ENCODE measurements at places on chromosomes 12 and 14. TPM values are rescaled to one million over a fixed set of nuclear protein-coding genes. Genes with fewer than 3 reads are reported as not detected.

GRCh38 chr14:21617614-21618013, 17.1 kb downstream of the OR10G2 start:
- no peak for DNase-seq

DNA sequence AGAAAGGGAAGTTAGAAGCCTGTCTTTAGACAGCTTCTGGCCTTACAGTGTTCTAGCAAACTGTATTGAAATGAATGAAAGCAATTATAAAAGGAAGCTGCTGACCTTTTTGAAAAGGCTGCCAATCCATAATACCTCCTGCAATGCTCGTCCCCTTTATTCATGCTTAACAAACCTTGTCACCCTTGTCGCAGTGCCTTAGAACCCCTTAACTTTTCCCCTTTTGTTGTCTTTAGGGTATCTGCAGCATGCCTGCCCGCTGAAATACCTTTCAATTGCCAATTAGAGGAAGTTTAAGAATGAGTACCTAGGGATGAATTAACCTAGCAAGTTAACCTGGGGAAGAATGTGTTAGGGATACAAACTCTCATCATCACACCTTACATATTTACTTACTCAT, 731.2 kb downstream of the RERGL start:
- no peak for DNase-seq

GYS2 gene
- not detected for total RNA-seq

DNA sequence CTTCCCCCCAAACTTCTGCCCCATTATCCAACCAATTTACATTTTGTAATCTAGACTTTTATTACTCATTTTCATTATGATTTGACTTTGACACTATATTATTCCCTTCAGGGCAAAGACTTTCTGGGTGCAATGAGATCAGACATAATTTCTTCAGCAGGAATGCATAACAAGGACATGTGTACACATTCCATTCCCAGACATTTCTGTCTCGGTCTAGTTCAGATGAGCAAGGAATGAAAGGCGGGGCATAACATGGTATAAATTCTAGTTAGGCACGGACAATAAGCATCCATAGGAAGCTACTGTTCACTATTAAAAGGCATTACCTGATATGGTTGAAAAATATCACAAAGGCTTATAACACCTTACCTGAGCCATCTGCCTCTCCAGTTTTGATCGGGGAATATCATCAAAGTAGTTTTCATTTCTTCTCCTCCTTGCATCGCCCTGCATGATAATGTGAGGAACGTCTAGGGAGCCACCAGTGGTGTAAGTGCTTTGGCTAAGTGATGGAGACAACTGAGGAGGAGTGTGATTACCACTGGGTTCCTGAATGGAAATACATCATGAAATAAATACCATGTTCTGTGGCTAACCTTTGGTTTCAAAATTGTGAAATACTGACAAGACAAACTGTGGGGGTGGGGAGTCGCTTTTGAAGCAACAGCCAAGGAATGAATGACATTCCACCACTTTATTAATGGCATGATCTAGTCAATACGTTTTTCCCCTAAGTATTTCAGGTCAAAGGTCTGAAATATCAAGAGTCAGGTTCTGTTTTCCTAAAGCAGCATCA, 183.9 kb downstream of the APAF1 start:
- DNase-seq = no peak

- DNase-seq = no peak
Measured at GRCh38 chr14:102325791-102326345, 6.3 kb downstream of the ZNF839 start.

TBC1D30 gene
- 2.3 TPM for total RNA-seq

DNA sequence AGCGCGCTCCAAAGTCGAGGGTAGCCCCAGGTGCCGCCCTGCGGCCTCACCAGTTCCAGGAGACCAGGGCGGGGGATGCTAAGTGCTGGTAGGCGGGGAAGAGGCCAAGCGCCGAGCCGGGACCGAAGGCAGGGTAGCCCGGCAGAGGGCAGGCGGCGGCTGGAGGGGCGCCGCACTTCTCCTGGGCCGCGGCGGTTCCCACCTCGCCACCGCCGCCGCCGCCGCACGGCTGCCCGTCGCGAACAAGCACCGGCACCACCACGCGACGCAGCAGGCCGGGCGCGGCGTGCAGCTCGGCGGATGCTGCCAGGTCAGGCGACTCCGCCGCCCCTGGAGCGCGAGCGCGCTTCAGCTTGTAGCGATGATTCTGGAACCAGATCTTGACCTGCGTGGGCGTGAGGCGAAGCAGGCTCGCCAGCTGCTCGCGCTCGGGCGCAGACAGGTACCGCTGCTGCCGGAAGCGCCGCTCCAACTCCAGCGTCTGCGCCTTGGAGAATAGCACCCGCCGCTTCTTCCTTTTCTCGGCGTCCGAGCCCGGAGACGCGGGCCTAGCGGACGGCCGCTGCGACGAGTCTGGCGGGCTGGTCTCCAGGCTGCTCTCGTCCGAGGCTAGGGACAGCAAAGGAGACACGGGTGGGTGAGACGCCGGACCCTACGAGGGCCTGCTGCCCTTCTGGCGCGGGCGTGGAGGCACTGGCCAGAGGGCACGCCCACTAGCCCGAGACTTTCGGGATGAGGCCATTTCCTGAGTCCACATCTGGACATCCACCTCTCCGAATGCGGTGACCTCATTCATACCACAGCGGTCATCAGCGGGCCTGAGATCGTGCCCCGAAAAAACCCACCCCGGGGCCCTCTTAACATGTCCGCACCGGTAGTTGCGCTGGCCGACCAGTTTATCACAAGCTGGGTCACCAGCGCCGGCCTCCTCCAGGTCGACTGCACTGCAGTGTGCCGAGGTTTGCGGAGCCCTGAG, 1.3 kb downstream of the NKX2-8 start:
- DNase-seq = peak; percentile 61

DNA sequence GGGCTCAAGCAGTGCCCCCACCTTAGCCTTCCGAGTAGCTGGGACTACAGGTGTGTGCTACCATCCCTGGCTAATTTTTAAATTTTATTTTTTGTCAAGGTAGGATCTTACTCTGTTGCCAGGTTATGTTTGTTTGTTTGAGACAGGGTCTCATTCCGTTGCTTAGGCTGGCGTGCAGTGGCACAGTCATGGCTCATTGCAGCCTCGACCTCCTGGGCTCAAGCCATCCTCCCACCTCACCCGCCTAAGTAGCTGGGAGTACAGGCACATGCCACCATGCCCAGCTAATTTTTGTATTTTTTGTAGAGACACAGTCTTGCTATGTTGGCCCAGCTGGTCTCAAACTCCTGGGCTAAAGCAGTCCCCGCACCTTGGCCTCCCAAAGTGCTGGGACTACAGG, 83.3 kb upstream of the KCNH3 start:
- no peak for DNase-seq

DNA sequence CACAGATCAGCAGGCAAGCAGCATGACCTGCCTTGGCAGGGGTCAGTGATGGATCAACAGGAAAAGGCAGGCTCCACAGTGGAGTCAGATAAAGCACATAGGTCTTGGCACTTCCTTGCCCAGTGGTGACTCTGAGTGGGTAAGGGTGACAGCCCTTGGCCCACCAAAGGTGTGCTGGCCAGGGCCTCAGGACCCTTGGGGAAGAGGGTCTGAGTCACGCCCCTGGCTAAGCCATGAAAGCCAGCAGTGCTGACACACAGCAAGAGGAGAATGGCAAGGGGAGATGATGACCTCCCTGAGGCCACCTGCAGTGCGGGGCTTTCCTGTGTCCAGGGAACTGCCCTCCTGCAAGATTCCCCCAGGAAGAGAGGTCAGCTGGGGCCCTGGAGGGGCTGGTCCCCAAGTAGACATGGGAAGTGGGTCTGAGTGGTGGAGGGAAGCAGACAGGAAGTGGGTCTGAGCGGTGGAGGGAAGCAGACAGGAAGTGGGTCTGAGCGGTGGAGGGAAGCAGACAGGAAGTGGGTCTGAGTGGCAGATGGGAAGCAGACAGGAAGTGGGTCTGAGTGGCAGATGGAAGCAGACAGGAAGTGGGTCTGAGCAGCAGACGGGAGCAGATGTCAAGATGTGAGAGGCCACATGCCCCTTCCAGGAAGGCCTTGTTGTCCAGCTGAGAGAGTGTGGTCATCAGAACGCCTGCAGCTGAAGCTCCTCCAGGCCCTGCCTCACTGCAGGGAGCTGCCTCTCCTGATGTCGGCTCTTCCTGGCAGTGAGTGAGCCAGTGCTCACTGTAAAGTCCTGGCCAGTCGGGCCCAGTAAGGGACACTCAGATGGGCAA, 34.8 kb downstream of the DIO3 start:
- DNase-seq = no peak

DNA sequence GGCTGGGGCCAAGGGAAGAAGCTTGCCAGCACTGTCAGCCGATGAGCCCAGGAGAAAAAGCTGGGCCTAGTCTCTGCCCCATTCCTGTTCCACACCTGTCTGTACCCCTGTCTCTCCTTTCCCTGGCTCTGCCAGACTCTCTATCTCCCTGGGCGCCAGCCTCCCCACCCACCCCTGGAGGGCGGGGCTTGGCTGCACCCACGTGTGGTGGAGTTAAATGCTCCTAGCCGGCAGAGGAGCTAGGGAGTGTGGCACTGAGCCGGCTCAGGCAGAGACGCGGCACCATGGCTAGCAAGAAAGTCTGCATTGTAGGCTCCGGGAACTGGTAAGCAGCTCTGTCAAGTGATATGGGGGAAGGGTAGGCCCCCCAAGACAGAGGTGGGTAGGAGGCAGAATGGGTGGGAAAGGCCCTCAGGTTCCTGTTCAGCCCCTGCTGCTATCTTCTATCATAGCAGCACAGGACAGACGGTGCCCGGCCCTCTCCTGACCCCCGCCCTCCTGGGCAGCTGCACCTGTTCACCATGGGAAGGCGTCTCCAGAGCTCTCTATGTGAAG, at the start of gene GPD1:
Gene GPD1 (plus strand): TSS at position 242 of the 555 bp plus-strand sequence. CDS start 43 bp downstream, at position 285.
- peak; percentile 48 for DNase-seq

DNA sequence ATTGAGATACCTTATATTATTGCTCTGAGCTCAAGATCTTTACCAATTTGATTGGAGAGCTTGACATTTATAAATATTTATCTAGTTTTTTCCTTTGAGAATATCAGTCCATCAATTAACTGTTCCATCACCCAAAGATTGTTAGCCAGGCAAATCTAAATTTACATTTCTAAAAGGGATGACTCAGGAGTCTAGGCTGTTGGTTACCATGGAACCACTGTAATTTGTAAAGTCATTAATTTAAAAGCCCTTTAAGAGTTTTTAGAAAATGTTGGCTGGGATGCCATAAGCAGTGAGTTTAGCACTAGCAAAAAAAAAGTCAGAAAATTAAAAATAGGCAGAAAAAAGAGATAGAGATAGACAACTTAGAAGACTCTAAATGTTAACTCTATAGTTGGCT, 19.5 kb upstream of the SERPINA1 start:
- no peak for DNase-seq

GRCh38 chr12:58285551-58285950, 344.2 kb downstream of the ATP23 start:
- DNase-seq = peak; percentile 64

DNA sequence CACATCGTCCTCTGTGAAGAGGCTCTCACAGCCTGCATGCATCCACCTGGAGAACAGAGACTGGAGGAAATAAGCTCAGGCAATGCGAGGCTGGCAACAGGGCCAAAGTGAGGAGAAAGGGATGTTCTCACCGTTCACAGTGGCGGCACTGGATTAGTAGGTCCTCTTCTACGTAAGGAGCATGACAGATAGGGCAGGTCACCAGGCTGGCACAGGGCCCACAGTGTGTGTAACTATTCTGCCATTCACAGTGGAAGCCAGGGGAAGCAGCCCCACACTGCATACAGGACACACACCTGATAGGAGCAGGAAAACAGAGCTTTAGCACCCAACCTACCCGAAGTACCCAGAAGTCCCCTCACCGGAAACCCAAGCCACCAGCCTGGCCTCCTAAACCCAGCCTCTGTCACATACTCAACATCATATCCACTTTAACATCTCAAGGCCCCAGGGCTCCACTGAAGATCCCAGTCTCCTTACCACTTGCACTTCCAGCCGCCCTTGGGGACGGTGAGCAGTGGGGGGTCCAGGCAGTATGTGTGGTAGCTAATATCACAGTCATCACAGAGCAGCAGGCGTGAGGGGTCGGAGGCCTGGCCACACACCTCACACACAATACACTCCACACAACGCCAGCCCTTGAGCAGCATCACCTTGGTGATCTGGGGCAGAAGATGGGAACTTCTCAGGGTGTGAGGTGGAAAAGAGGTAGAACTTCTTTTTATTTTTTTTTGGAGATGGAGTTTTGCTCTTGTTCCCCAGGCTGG, 14.3 kb downstream of the KMT2D start:
- DNase-seq = no peak

- DNase-seq = no peak
Measured at GRCh38 chr14:24911324-24912109, 138.4 kb downstream of the STXBP6 start.

NFYB gene
- 36.0 TPM for total RNA-seq

LBHD2 gene
- not detected for total RNA-seq

APOF gene
- total RNA-seq = 0.11 TPM

GRCh38 chr14:63180011-63180410, 24.2 kb upstream of the RHOJ start:
- DNase-seq = no peak

DNA sequence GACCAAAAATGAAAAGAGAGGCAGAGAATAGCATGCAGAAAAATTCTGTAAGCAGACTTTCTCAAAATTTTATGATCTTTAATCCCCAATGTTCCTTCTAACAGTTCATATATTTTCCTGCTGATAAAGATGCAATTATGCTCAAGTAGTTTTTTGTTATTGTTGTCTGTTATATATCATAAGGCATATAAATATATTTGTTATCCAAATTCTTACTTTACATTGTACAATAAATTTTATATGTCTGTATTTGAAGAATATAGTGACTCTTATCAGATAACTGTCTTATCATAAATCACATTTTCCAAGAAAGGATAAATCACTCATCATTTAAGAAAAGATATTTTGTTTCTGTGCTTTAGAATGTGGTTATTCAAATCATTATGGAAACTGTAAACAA, 2.6 kb downstream of the RASSF9 start:
- DNase-seq = no peak

GRCh38 chr12:107331471-107331870, 238.1 kb upstream of the CRY1 start:
- no peak for DNase-seq

DNA sequence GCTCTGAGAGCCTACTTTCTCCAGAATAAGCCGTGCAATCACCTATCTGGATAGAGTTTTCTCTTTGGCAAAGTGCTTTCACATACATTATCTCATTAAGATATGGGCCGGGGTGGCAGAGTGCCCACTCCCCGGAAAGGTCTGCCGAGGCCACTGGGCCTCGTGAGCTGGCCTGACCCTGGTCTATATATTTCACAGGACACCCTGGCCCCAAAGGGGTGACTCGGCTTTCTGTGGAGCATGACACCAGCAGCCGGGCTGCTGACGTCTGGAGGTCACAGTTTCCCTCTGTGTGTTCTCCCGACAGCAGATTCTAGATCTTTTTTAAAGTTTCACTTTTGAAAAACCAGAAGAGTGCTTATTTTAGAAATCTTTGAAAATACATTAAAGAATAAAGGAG, 27.9 kb upstream of the ATP2A2 start:
- no peak for DNase-seq

GRCh38 chr12:56266693-56267442, at the start of gene COQ10A:
Gene COQ10A (plus strand): TSS chr12:56266942. CDS start chr12:56267119, 177 bp downstream.
- peak; percentile 92 for DNase-seq

GRCh38 chr14:102487204-102487577, 22.4 kb downstream of the ANKRD9 start:
- no peak for DNase-seq

- peak; percentile 43 for DNase-seq
Measured at GRCh38 chr12:46983959-46984841, 95.2 kb upstream of the PCED1B start.

TDRD9 gene
- total RNA-seq = 0.17 TPM
